Choroid plexus epithelial cell (primary cell): ENCODE measurements at places on chromosomes 4 and X.

- DNase-seq = no peak
Measured at GRCh38 chr4:147760176-147760575, 28.3 kb downstream of the ARHGAP10 start.

DNA sequence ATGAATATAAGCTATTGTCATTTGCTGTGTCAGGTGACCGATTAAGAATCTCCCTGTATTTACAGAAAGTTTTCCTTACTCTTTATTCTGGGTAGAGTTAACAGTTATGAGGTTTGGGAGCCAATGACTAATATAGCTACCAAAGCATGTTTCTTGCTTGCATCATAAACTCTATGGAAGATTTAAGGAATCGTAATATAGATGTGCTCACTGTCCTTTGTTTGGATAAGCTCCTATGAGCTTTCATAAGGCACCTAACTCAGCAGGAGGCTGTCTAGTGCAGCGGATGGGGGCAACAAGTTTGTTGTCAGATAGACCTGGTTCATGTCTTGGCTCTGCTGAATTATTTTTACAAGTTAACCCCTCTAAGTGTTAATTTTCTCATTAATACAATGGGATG, 75.0 kb upstream of the PAQR3 start:
- no peak for DNase-seq

- peak; percentile 95 for DNase-seq
Measured at GRCh38 chrX:107776649-107777535, 641 bp upstream of the NCBP2L start.

GRCh38 chrX:138485767-138486166, 225.8 kb downstream of the FGF13 start:
- no peak for DNase-seq

- no peak for DNase-seq
Measured at GRCh38 chr4:169128902-169129301, 118.8 kb upstream of the CBR4 start.

- DNase-seq = no peak
Measured at GRCh38 chrX:100316987-100317386, 93.1 kb downstream of the PCDH19 start.

- no peak for DNase-seq
Measured at GRCh38 chr4:103918214-103918613, 198.4 kb upstream of the TACR3 start.

- no peak for DNase-seq
Measured at GRCh38 chrX:2226906-2227656, 273.7 kb downstream of the DHRSX start.

GRCh38 chr4:106893395-106893881, 142.7 kb downstream of the DKK2 start:
- DNase-seq = no peak

DNA sequence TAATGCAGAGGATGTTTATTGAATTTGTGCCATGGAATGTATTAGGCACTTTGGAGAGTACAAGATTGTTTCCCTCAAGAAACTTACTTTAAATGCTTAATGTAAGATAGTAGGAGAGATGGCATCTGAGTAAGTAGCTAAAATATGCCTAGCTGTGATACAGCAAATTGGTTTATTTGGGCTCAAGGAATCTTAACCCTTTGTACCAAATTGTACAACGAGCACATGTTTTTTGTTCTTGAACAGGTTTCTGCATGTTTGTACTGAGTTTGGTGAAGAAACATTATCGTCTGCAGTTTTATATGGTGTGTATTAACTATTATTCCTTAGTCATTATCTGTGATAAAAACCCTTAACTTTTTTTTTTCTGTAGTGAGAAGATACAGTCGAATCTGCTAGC, 48.6 kb downstream of the CDS1 start:
- peak; percentile 51 for DNase-seq

DNA sequence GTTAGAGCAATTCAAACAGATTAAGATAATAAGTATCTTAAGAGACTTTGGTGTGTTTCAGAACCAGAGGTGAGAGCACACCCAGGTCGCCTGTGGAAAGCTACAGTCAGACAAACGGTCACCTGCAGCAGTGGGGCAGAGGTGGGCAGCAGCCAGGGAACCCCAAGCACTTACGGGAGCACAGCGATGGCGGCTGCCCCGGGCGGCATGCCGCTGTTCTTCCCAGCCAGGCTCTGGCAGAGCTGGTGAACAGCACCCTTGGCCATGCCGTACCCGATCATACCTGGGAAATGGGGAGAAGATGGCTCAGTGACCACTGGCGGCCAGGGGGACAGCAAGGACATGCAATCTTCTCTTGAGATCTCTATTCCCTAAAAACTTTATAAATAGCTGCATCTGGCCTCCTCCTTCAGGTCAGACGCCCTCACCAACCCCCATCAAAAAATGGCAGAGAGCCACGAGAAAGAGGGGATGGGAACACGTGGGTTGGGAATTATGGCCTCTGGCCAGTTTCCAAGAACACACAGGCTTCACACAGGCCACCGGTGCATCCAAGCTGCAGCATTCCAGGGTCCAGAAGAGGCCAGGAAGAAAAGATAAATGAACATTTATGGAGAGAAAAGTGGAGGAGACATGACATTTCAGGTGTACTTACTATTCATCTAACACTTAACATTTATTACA, 19.7 kb downstream of the QDPR start:
- DNase-seq = peak; percentile 25

DNA sequence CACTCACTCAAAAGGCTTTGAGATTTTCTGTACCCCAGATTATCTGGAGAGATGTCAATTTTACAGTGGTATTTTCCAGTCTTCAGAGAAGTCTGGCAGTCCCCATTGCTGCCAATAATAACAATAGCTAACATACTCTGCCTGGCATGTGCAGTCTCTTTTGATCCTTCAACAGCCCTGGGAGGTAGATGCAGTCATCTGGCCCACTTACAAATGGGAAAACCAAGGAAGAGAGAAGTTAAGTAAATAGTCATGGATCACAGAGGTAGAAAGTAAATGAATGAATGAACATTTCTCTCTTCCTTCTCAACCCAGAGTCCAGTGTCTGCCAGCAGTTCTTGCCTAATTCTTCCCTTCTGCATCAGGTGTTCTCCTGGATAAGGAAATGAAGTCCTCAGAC, 113.0 kb upstream of the EDNRA start:
- DNase-seq = no peak

DNA sequence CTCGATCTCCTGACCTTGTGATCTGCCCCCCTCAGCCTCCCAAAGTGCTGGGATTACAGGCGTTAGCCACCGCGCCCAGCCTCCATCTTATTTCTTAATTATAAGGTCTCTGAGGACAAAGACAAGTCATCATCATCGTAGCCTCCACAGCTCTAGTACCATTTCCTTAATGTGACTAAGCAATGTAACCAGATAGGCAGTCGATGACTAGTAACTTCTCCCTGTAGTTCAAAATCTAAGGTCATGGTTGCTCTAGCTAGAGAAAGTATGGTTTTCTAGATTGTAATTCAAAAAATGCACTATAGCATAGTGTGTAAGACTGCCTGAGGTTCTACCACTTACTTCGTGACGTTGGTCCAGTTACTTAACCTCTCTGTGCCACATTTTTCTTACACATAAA, 6.9 kb downstream of the SLC39A8 start:
- peak; percentile 47 for DNase-seq

GRCh38 chr4:177964693-177965168, 522.5 kb upstream of the AGA start:
- peak; percentile 1 for DNase-seq

- DNase-seq = peak; percentile 98
Measured at GRCh38 chr4:113784497-113785250, 23.1 kb upstream of the CAMK2D start.

- DNase-seq = no peak
Measured at GRCh38 chrX:386239-386767, 404 bp downstream of the PPP2R3B start.

DNA sequence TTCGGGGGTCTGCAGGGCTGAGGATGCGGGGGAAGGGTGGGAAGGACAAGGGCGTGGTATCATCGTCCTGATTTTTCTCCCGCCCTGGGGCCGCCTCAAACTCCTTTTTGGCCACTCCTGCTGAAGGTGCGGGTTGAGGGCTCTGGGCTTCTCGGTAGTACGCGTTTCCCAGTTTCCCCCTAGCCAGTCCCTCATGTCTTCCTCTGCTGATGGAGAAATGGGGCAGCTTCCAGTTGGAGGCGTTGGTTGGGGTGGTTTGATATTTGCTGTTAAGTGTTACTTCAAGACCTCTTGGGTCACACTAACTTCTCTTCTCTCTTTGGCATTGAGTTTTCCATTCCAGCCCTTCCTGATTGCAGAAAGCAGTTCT, 482 bp downstream of the GSTCD start:
- peak; percentile 9 for DNase-seq

DNA sequence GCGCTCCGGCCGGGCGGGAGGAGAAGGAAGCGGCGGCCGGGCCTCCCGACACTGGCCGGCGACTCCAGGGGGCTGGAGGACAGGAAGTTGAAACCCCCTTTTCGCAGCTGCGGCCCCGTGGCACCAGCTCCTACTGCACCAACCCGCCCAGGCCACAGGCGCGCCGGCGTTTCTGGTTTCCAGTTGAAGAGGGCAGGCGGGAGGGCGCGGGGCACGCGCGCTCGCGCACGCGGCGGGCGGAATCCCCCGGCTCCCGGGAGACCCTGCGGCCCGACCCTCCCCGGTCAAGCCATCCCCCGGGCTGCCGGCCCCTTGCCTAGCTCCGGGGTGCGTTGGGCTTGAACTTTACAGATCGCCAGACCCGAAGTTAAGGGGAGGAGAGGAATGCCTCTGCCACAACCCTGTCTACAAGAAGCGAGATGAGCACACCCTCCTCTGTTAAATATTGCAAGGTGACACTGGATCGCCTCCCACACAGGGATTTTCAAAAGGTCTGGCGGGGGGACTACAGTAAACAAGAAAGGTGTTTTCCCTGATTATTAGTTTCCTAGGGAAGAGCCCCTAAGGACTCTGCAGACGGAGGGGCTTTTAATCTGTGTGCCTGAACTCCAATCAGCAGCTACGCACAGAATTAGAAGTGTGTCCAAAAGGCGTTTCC, 1.4 kb downstream of the ELOVL6 start:
- DNase-seq = peak; percentile 47

DNA sequence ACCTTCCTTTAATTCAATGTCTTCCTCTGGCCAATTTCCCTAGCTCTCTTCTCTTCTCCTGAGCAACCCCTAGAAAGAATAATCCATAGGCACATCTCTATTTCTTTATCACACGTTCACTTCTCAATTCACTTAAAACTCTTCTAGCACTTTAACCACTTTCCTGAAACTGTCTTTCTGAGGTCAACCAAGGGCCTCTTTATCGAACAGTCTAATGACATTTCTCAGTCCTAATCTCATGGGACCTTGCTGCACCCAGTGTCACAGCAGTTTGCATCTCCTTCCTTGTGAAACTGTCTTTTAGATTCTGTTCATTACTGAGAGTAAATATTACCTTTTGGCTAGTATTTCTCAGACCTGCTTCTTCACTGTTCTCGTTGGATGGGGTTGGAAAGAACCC, 285.3 kb upstream of the RASGEF1B start:
- DNase-seq = no peak

GRCh38 chr4:23279377-23279986, 586.7 kb downstream of the GBA3 start:
- DNase-seq = peak; percentile 0

DNA sequence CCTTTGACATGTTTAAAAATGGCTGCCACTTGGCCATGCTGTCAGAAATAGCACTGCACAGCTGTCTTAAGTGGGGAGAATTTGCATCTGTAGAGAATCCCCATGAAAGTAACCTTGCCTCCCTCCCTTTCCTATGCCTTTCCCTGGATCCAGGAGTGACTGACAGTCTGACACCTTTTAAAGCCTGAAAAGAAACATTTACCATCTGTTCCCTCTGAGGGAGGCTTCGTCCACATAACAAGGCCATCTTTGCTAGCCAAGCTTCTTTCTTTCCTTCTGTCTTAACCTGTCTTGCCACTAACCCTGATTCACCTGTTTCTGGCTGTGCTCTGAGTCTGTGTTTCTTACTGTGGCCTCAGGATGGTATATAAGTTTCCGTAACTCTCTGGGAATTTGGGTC, 21.3 kb upstream of the AADAT start:
- DNase-seq = no peak
